Fibroblast of skin of abdomen (primary cell): ENCODE measurements at places on chromosomes 6 and 20.

- DNase-seq = peak; percentile 81
These were observed 16.2 kb downstream of the ADGRB3 start for GRCh38 chr6:68651011-68651985.

DNA sequence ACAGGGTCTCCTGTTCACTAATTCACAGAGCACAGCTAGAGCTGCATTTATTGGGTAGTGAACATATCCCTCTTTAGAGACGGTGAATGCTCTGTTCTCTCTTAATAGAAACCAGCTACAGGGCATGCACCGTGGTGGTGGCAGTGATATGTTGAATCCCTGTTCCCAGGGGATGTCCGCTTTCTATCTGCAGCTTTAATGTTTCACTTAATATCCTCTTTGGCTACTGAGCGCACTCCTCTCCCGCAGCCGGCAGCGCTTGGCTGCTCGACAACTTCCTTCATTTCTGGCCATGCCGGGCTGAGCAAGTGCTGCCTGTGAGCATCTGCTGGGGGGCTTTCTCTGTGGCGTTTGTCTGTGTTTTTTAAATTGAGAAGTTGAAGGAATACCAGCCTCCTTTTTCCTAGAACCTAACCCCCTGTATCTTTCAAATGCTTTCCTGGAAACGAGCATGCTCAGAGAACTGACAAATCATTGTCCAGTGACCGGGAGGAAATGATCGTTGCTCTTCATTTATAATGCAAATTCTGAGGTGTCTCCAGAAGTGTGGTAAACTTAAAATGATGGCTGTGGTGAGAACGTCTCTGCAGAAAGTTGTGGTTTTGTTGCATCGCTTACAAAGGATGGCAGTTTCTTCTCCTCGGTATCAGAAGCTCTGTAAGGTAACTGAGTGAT is 297.9 kb downstream of the UTRN start:
- peak; percentile 29 for DNase-seq

GRCh38 chr6:118876814-118877213 is 17.1 kb upstream of the ASF1A start:
- DNase-seq = peak; percentile 38

DNA sequence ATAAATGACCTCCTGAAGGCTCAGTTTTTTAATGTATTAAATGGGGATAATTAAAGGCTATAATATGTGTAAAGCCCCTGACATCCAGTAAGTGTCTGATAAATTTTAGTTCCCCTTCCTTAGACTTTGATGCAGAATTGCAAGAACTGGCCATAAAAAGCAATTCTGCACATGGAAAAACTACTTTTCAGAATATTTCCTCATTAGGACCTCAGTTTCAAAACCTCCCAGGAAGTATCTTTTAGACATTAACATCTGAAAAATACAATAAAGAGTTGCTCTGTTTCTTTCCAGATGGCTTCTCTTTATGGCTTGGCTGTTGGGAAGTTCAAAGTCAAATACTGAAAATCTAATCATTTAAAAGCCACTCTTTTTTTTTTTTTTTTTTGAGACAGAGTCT is 106.3 kb upstream of the ZNF217 start:
- no peak for DNase-seq

GRCh38 chr20:13494019-13494418 is 144.7 kb downstream of the TASP1 start:
- peak; percentile 20 for DNase-seq
